Lower leg skin (tissue), 4 donors: ENCODE measurements at places on chromosomes 3 and 15. TPM values are rescaled to one million over a fixed set of nuclear protein-coding genes. Genes with fewer than 3 reads are reported as not detected.

Gene TNK2
- total RNA-seq: 105 TPM

Gene C3orf80
- total RNA-seq: 0.39 TPM

DNA sequence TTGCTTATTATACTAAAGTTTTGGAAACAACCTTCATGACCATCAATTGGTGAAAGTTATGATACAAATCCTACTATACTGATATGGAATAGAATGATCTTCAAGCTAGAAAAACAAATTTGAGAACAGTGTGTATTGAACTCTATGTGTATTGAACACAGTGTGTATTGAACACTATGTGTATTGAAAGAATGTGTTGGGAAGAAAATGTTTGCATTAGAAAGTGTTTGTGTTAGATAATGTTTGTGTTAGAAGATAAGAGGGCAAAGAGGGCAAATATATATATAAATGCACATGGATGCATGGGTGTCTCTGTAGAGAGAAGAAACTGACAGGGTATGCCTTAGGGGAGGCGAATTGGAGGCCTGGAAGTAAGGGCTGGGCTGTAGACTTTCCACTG, 42.4 kb downstream of the PCCB start:
- DNase-seq: no peak

DNA sequence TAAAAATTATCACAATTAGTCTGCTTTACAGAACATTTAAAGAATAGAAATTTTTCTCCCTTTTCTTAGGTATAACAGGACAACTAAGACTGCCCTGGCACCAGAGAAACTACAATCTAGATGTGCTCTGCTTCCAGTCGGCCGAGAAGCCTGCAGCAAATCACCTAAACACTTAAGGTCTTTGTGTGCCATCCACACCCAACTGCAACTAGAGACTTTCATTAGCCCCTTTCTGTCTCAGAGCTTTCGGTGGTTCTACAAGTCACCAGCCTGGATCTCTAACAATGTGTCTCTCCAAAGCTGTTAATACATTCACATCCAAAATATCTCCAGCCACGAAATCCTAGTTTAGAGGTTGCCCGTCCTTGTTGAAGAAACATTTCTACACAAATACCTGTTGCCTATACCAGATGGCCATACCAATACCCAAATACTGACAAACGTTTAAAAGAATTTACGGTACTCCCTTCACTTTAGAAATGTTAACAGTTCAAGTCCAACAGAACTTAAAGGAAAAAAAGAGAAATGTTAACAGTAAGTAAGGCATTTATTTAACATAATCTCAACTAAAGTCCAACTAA, 6.7 kb downstream of the PRC1 start:
- no peak for DNase-seq

- no peak for DNase-seq
Observed at GRCh38 chr3:52345521-52346109, 29.5 kb downstream of the DNAH1 start.

- no peak for DNase-seq
Observed at GRCh38 chr15:52303093-52303772, 7.6 kb upstream of the MYO5C start.

Gene NANOGP8
- not detected for total RNA-seq

DNA sequence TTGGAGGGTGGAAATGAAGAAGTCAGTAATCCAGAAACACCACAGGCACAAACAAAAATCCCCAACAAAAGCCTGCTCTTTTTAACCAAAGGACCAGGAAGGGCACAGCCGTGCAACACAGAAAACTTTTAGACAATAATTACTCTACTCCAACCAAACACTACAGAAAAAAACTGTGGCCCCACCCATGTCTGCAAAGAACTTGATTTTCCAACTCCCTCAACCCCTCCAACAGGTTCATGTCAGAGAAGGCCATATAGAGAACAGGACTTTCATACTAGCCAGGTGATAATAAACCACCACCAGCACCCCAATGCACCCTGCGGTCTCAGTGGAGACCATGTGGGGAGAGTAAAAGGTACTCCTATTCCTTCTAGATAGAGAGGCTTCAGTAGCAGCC, 16.8 kb downstream of the PHC3 start:
- DNase-seq: no peak

Gene NEK10
- not detected for total RNA-seq

- DNase-seq: no peak
Observed at GRCh38 chr3:69445024-69445423, 59.1 kb upstream of the FRMD4B start.

- DNase-seq: no peak
Observed at GRCh38 chr3:118348169-118348557, 686.5 kb downstream of the IGSF11 start.

- no peak for DNase-seq
Observed at GRCh38 chr3:165640970-165641369, 196.3 kb downstream of the BCHE start.

Gene ZNF445
- 6.5 TPM for total RNA-seq

GRCh38 chr3:15633766-15634598, 32.4 kb downstream of the BTD start:
- DNase-seq: no peak

DNA sequence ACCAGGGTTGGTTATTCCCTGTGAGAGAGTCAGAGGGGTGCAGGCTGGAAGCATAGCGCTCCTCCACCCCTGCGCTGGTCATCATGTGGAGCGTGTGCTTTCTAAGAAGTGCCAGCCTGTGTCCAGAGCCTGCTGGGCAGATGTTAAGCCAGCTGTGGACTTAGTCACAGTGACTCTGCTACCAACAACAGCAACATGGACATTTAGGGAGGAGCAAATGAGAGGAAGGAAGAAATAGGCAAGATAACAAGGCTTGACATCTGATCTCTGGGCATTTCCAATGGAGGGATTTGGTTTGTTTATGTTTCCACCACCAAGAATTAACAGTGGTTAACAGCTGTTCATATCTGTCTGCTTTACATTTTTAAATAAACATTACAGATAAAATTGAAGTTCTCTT, 36.4 kb upstream of the MYZAP start:
- DNase-seq: peak; percentile 32

Gene ZBED2
- total RNA-seq: 0.49 TPM

- DNase-seq: no peak
Observed at GRCh38 chr3:123383091-123384053, 65.5 kb downstream of the ADCY5 start.

GRCh38 chr15:92714077-92714476, 58.5 kb upstream of the FAM174B start:
- DNase-seq: peak; percentile 85

DNA sequence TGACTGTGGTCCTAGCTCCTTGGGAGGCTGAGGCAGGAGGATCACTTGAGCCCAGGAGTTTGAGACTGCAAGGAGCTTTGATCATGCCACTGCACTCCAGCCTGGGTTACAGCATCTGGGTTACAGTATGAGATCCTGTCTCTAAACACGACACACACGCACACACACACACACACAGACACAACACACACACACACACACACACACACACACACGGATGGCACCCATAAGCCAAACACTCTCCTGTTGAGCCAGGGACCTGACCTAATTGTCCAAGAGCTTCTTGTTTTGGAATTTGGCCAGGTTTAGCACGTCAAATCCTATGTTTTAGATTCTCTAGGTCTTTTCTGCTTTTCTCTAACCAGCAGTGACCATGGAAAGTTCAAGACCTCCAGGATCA, 26.8 kb downstream of the EID1 start:
- no peak for DNase-seq

DNA sequence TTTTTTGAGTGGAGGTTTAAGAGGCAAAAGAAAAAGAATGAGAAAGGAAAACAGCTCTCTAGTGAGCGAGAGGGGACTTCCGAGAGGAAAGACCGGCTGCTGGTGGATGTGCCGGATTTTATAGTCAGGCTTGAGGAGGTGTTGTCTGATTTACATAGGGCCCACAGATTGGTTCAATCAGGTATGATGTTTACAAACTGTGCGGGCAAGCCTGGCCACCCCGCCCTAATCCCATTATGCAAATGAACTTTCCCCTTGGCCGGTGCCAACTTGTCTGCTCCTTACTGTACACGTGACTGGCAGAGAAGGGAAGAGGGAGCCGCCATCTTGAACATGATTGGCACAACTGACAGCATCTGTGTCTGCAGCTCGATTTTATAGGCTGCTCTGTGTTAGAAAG, 44.7 kb downstream of the FAM43A start:
- peak; percentile 59 for DNase-seq
